DMS53 (cell line): ENCODE measurements at places on chromosomes 12 and 14.

GRCh38 chr14:82755923-82756322 is 1222.3 kb upstream of the SEL1L start:
- no peak for DNase-seq

- no peak for DNase-seq
Measured at GRCh38 chr12:52058631-52059361, 7.6 kb downstream of the NR4A1 start.

DNA sequence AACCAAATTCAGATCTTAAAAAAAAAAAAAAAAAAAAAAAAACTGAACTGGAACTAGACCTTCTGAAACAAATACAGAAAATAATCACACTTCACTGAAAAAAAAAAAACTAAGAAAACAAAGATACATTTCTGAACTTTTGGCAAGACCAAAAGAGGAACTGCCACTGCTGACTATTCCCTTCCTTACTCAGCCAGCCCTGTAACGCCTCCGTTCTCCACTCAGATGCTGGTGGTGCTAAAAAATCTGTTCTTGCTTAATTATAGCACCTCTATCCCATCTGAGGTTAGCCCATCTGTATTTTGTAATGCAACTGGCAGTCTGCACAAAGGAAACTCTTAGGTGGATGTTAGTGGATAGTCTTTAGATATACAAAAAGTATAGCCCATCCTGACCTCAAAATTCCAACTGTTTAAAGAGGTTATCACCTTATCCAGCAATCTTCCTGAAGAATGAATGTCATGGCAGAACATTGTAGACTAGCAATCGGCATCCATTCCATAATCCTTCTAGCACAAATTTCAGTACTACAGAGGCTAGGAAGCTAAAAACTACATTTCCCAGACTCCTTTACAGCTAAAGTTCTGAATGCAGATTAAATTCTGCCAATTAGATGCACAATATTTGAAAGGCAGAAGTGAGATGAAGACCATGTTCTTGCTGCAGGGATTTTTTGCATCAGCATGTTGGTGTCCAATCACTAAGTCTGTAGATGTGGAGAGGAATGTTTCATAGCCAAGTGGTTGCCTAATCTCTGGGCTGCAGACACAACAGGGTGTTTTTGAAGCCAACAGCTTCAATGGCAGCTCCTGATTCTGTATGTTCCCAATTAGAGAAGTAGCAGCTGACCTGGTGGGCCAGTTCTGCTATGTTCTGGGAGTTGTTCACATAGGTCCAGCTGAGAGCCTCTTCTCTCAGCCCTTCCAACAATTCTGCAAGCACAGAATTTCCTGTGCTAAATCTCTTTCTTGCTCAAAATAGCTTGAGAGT is 5.7 kb downstream of the MAP3K9 start:
- no peak for DNase-seq

- no peak for DNase-seq
Measured at GRCh38 chr12:128793701-128794100, 30.1 kb downstream of the SLC15A4 start.

DNA sequence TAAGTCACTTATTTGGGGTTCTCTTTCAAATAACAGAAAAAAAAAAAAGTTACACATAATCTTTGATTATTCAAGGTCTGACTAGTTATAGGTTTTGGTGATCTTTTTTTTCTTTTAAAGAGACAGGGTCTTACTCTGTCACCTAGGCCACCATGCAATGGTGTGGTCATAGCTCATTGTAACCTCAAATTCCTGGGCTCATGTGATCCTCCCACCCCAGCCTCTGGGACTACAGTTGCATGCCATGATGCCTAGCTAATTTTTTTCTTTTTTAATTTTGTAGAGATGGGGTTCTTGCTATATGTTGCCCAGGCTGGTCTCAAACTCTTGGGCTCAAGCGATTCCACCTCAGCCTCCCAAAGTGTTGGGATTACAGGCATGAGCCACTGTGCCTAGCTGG is 56.5 kb upstream of the CFL2 start:
- DNase-seq: no peak

GRCh38 chr14:73386342-73386741 is 72.0 kb downstream of the NUMB start:
- no peak for DNase-seq

DNA sequence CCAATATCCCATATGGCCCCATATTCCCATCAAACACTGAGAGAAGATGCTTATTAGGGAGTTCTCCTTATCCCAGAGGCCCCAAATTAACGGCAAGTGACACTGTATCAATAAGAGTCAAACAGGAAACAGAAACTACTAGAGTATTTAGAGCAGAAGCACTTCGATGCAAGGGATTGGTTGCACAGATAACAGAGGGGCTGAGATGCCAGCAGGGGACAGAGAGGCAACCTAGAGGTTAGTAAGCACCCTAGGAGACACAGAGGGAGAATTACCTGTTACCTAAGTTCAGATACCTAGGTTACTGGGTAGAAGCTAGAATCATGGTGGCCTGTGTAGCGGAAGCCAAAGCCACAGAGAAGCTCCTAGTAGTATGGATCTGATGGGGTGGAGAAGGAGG is 2.9 kb downstream of the HEBP1 start:
- no peak for DNase-seq

GRCh38 chr14:20179880-20180279 is 10.8 kb upstream of the OR11G2 start:
- no peak for DNase-seq

DNA sequence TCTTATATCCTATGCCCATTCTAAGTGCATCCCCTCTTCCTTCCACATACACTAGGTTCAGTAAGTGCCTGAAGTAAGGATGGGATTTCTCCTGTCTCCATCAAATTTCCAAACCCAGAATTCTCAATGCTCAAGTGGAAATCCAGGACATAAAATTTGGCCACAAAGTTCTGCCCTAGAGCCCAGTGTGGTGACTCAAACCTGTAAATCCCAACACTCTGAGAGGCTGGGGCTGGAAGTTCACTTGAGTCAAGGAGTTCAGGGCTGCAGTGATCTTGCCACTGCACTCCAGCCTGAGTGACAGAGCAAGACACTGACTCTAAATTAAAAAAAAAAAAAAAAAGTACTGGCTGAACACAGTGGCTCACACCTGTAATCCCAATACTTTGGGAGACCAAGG is 4.5 kb upstream of the ARF3 start:
- DNase-seq: no peak

- no peak for DNase-seq
Measured at GRCh38 chr12:84730561-84731162, 181.9 kb downstream of the SLC6A15 start.

- DNase-seq: peak; percentile 93
Measured at GRCh38 chr12:17588968-17589367, 501.0 kb downstream of the RERGL start.

DNA sequence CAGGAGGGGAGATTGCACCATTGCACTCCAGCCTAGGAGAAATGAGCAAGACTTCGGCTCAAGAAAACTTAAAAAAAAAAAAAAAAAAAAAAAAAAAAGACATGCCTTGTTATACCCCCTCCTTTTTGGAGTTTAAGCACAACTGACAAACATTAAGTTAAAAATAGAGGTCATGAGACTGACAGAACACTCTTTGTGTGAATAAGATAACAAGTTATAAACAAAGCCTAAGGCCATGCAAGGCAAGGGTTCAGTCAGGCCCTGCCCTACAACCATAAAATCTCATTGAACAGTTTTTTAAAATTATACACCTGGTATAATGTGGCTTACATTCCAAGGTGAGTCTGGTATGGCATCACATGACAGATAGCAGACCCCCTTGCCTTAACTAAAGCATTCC is 39.3 kb downstream of the TSPAN19 start:
- no peak for DNase-seq

DNA sequence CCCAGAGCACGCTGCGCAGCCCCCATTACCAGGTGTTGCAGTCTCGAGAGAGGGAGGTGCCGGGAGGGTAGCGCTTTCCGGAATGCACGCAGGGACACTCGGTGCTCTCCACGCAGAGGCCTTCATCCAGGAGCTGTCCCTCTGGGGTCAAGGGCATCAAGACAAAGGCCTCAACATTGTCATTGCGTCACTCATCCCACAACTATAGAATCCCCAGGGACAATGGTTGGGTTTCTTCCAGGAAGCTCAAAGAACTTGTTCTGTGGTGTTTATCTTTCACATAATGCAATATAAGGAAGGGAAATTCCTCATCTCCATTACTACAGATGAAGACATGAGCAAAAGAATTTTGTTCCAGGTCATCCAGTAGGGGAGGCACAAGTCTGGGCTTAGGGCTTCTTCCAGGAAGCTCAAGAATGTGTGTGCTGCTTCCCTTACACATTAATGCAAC is 52.1 kb downstream of the VWF start:
- no peak for DNase-seq

DNA sequence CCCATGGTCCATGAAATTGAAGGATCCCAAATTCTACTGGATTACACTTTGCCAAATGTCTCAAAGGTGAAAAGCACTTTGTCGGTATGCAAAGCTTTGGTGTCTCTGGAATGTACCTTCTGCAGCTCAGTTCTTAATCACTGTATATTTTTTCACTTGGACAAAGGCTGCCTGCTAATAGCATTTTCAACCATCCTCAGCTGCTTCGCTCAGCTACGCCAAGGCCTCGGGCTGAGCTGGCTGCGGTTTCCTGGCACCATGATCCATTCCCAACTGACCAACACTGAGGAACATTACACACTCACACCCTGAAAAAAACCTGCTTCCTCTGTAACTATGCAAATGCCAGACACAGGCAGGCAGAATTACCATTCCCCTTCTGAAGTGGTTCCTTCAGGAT is 335.2 kb downstream of the DPF3 start:
- DNase-seq: no peak

DNA sequence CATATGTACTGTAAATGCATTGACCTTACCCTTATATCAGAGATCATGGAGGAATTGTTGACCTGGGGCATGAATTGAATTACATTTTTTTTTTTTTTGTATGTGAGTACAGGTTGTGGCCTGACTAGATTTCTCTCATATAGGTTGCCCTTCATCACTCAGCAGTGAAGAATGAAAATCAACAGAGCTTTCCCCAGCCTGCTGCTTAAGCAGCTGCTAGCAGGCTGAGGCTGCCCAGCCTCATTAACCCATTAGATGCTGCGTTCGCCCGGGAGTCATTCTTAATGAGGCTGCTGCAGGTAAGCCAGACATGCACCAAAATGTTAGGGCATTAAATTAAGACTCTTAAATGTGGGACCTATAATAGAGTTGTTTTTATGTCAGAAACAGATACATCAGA is 236.0 kb downstream of the ETNK1 start:
- DNase-seq: no peak

GRCh38 chr12:111353603-111354295 is 15.1 kb downstream of the PHETA1 start:
- DNase-seq: no peak

DNA sequence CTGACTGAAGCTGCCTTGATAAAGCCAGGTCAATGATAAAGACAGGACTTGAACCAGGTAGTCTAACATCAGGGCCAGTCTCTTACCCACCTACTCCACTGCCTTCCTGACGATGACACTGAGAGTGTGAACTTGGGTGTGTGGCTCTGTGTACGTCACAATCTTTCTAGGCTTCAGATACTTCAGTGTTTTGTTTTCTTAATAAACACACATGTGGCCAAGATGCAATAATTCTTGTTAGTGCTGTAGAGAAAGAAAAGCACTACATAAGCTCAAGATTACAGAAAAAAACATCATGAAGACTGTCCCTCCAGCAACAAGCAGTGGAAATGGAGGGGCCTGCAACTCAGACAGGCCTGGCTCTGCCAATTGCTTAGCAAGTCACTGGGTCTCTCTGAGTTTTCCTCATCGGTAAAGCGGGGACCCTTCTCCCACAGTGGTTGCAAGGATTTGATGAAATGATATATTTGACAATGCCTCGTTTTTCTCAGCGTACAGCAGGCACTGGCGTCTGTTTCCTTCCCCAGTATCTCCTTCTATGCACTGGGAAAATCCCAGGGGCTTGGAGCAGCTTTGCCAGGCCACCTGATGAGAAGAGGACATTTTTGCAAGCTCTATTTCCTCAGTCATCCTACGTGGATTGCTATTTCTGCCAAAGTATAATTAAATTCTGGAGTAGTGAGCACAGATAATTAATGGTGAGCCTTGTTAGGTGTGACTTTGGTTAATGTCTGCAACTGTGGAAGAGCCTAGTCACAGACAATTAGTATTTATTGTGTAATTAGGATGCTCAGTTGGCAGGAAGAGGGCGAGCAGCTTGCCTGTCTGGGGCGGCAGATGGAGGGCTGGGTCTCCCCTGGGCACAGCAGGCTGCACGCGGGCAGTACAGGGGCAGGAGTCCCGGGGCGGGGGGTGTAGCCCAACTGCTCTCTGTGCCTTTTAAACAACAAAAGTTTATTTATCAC is 55.8 kb upstream of the CHGA start:
- DNase-seq: no peak

DNA sequence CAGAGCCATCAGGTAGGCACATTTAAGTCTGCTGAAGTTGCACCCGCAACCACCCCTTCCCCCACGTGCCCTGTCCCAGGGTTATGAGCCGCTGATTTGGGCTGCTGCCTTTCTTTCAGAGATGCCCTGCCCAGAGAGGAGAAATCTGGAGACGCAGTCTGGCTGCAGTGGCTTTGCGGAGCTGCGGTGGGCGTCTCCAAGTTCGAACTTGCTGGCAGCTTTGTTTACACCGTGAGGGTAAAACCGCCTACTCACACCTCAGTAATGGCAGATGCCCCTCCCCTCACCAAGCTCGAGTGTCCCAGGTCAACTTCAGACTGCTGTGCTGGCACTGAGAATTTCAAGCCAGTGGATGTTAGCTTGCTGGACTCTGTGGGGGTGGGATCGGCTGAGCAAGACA is 14.7 kb downstream of the PTCSC3 start:
- DNase-seq: no peak

DNA sequence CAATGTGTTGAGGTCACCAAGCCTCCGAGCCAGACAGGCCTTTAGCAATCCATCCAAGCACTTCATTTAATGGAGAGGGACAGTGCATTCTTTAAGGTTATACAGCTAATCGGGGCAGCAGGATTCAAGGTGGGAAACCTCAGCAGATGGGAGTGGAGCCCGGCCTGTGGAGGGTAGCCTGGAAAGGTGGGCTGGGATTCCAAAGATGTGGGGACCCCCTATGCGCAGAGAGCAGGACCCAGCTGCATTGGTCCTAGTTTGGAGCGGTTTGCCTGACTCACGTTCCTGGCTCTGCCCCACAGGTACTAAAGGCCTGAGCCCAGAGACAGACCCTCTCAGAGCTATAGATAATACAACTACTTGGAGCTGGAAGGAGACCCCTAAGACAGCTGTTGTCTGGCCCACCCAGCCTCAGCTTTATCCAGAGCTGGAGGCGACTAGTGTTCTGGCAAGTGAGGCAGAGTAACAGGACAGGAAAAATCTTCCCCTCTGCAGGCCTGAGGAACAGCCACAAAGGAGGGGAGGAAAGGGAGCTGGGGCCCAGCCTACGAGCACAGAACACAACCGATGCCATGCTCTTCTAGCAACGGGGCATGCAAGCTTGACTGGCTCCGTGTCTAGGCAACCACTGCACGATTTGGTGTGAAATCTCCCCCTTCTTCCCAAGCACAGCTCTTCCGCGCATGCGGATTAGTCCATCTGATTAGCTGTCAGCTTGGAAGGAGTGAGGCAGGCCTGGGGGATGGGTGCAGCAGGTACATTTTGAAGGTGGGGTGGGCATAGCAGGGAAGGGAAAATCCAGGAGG is 1.1 kb upstream of the MYH7 start:
- DNase-seq: no peak

- DNase-seq: no peak
Measured at GRCh38 chr12:107488666-107489065, 196.9 kb upstream of the PWP1 start.
